ENCODE measurements at places on chromosomes 6 and 20. TPM values are rescaled to one million over a fixed set of nuclear protein-coding genes. Genes with fewer than 3 reads are reported as not detected.

DEFB124 gene
- not detected for total RNA-seq

STX11 gene
- total RNA-seq, result 0.94 TPM

- peak; percentile 26 for ATAC-seq
These were observed 204.7 kb upstream of the ARG1 start for GRCh38 chr6:131368198-131368911.

DNA sequence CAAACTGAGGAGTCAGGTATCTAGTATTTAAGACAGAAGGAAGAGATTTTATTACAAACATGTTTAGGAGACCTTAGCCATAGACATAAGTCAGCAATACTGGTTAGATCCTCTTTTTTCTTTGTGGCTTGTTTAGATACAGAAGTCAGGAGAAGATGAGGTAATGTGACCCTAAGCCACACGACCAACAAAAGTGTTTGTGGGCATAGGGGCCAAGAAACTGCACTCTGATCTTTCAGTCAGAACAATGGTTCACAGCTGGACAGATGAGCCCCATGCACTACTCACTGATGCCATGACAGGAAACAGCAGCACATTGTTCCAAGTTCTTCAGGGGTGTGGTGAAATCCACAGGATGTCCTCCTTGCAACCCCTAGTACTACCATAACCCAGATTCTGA is 238.5 kb upstream of the RAB32 start:
- ATAC-seq, result no peak

DNA sequence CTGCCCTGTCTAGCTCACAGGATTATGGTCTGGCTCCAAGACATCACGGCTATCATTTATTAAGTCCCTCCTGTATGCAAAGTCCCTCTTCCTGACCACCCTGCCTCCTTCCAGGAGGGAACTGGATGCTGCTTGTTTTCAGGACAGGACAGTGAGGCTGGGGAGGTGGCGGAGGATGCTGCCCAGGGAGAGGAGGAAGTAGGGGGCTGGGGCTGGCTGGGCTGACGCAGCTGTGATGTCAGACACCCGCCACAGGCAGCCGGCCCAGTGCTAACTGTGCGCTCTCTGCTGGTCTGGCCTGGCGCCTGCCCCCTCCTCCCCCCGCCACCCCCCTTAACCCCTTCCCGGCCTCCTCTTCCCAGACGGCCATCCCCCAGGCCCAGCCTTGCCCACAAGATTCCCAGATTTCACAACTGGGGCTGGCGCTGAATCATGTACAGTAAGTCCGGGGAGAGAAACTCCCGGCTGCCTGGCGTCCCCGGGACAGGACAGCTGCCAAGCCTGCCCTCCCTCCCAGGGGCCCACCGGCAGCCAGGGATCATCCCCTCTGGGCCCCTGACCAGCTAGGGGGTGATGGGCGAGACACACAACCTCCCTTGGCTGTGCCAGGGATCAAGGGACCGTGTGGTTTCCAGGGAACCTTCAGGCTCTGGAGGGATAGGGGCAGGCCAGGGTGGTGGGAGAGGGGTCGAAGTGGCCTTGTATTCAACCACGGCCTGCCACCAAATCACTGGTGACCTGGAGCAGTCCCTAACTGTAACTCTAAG is 118.1 kb downstream of the CEBPB start:
- ATAC-seq, result peak; percentile 78

EMILIN3 gene
- 3.2 TPM for total RNA-seq

GRCh38 chr6:155216312-155217046 is 47.3 kb upstream of the CLDN20 start:
- no peak for ATAC-seq

DNA sequence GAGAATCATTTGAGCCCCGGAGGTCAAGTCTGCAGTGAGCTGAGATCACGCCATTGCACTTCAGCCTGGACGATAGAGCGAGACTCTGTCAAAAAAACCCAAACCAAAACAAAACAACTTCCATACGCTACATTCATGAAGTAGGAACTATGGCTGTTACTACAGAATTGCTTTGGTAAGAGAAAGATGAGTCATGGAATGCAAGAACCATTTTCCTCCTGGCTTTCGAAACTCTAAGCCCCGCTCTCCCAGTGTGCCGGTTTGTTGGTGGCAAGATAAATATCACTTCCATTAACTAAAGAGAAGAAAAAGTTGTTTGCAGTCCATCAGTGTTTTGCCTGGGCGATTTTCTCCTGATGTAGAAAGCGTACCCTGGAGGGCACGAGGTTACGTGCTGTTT is 61.3 kb downstream of the ZDHHC14 start:
- ATAC-seq, result no peak

MACROD2 gene
- total RNA-seq, result 10.3 TPM

METTL24 gene
- total RNA-seq, result not detected

DNA sequence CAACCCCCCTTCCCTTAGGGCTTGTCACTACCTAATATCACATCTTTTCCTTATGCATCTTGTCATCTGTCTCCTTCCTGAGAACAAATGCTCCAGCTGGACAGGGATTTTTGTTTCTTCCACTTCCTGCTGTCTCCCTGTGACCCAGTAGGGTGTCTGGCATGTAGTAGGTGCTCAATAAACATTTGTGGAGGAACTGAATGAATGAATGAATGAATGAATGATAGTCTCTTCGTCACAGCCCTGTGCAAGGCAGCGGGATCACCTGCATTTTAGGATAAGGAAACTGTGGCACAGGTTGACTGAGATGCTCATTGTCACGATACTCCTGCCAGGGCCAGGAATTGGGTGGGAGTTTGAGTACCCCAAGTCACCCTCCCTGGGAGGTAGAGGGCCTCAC is 14.2 kb downstream of the LEMD2 start:
- ATAC-seq, result no peak

TTK gene
- total RNA-seq, result 0.78 TPM

GRCh38 chr6:22583230-22583629 is 13.9 kb downstream of the HDGFL1 start:
- ATAC-seq, result no peak

HLA-DRB1 gene
- total RNA-seq, result 0.24 TPM

GCNT2 gene
- 19.7 TPM for total RNA-seq

DNA sequence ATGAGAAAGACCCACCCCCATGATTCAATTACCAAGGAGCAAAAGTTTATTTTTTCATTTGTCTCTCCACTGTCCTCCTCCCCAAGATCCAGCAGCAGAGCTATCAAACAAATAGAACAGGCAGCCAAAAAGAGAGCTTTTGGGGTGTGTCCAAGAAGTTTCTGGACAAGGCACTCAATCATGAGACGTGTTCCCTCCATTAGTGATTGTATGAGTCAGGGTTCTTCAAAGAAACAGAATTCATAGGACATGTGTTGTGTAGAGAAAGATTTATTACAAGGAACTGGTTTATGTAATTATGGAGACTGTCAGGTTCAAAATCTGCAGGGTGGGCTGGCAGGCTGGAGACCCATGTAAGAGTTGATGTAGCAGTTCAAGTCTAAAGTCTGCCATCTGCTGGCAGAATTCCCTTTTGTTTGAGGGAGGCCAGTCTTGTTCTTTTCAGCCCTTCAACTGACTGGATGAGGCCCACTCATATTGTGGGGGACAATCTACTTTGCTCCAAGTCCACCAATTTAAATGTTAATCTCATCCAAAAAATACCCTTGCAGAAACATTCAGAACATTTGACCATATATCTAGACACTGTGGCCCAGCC is 248.1 kb upstream of the OPRM1 start:
- ATAC-seq, result no peak

- peak; percentile 100 for ATAC-seq
These were observed 26.2 kb downstream of the ARHGAP18 start for GRCh38 chr6:129683601-129684322.

DNA sequence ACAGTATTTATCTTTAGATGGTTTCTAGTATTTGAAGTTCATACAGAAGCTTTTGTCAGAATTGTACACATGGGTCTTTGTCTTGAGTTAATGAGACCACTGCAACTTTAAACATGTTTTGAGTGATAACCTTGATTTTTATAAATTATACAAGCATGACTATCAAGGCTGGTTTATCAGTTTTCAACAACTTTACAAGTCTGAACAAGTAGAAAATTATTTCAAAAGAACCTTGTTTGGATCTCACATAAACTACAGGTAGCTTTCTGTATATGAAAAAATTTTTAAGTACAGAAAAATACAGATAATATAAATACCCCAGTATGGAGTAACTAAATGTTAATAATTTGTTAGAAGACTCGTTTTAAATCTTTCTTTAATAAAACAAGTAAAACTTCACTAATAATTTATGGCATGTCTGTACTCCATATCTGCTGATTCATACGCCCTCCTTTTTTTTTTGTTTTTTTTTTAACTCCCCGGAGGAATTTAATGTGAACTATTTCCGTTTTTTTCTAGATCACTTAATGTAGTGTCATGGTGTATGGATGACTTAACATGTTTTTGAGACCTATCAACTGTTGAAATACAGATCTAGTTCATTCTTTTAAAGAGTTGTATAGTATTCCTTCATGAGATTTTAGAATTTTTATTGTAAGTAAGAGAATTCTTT is 18.3 kb downstream of the VAPB start:
- no peak for ATAC-seq

LIN28B gene
- total RNA-seq, result 10.8 TPM

DNA sequence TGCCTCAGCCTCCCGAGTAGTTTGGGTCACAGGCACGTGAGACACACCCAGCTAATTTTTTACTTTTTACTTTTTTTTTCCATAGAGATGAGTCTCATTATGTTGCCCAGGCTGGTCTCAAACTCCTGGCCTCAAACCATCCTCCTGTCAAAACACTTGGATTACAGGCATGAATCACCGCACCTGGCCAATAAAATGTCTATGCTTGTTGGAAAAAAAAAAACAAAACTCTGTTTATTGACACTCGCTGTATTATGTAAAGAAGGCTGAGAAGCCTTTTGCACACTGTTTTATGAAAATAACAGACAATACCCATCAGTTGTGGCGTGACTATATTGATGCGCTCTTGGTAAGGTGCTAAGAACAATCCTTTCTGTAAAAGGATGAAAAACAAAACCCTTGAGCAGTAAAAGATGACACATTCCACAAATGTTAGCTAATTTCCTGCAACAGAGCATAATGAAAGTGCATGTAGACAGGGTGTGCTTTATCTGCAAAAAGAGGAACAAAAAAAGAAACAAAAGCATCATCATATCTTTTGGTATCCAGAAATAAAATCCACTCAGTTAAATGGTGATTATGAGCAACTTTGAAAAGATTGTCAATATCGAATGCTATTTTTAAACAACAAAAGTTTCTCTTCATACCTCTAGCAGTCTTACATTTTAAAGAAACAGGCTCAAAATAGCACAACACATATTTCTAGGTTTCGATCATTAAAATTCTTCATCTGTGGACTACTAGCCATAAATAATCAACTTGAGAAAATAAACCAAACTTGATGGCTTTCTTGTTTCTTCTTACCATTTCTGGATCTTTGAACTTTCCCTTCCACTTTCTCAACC is 108.3 kb upstream of the PHACTR1 start:
- ATAC-seq, result no peak

SOX18 gene
- not detected for total RNA-seq

TRIM15 gene
- total RNA-seq, result not detected

MSH5 gene
- 65.3 TPM for total RNA-seq

DNA sequence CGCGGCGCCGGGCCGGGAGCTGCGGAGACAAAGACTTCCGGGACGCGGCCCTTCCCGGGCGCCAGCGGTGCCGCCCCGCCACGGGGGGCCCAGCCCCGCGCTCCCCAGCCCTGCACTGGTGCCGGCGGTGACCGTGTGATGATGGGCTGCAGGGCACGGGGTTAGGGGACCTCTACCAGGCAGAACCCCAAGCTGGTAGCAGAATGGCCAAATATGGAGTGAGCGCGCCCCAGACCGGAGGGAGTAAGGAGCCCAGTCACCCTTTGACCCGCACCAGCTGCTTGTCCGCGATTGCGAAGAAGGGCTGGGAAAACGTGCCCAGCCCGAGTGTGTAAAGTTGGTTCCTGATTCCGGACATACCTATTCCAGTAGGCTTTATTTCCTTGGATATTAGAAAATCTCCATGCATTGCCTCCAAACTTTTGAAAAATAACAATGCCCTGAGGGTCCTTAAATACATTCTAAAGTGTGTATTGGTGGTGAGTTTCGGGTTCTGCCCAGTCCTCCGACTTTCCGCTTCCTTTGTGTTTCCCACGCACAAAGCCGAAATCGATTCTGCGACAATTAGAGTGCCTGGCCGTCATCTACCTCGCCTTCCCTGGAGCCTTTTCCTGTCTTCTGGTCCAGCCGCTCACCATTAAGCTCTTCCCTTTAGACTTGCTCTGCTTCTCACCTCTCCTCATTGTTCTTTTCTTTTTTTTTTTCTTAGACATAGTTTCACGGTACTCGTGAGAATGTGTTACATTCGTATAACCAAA is 1.1 kb downstream of the ABRACL start:
- peak; percentile 25 for ATAC-seq

DNA sequence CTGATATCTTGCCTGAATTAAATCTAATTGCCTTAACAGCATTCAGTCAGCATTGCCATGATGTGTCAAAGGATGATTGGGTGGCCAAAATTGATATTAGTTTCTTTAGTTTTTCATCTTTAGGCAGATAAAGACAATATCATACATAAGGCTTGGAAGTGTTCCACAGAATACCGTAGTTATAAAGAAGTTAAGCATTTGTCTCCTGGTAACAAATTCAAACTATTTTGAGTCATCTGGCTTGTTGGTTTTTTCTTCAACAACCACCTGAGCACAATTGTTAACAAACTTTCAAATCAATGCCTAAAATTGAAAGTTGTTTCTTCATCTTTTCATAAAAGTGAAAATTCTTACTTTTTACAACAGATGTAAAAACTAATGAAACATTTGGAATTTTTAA is 47.5 kb upstream of the ADGRF5 start:
- ATAC-seq, result no peak

DNA sequence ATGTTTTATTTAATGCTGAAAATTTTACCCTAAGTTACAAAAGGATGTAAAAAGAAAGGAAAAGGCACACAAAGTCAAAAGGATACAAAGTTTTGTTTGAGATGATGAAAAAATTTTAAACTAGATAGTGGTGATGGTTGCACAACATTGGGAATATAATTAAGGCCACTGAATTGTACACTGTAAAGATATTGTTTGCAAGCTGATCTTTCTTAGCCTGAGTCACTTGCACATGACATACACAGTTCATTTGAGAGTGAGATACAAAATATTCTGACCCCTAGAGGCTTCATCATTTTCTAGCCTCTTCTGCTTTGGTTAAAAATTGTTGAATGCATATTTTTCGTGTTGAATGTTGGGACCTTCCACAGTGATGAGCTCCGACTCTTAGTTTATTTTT is 462.6 kb downstream of the HDGFL1 start:
- no peak for ATAC-seq

SNAP91 gene
- total RNA-seq, result 52.8 TPM

All from motor neuron (in vitro differentiated cells).